Kidney epithelial cell (primary cell): ENCODE measurements at places on chromosomes 11 and 22. TPM values are rescaled to one million over a fixed set of nuclear protein-coding genes. Genes with fewer than 3 reads are reported as not detected.

- no peak for DNase-seq
Measured at GRCh38 chr22:30201945-30202344, 44.6 kb downstream of the LIF start.

DNA sequence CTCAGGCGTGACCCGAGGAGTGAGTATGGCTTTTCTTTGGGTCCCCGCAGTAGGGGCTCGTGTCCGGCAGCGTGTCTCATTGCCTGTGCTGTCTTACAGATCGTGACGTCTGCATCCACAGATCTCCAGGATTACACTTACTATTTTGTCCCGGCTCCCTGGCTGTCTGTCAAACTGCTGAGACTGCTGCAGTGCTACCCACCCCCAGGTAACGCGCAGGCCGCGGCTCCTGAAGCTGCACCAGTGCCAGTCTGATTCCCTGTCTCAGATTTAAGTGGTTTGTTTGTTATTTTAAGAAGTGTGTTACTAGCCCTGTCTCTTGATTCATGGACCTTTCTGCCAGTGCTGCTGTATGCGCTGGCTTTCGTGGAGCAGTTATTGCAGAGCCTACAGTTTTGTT, 52.0 kb downstream of the MUC6 start:
- no peak for DNase-seq

DNA sequence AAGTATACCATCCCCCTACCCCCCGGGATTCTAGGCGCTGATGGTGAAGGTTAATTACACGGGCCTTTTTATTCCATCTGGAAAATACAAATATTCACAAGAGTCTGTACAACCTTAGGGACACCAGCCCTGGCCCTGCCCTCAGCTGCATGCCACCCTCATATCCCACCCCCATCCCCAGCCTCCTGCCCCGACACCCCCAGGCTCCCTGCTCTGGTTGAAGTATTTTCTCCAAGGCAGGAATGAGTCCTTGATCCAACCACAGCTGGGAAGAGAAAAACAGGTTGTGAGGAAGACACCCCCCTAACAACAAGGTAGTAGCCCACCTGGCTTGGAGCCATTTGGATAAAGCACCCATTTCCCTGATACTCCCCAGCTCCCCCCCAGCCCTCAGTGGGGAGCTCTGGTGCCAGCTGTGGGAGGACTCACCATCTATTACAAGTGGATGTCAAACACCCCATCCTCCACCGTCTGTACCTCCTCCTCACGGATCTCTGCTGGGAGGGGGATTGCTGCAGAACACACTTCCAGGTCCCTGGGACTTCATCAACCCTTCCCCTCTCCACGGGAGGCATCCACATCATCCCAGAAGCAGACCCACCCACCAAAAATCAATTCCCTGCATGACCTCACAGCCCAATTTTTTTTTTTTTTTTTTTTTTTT, 4.0 kb upstream of the NRXN2 start:
- no peak for DNase-seq

GRCh38 chr11:79507706-79508105, 66.9 kb upstream of the TENM4 start:
- no peak for DNase-seq

DNA sequence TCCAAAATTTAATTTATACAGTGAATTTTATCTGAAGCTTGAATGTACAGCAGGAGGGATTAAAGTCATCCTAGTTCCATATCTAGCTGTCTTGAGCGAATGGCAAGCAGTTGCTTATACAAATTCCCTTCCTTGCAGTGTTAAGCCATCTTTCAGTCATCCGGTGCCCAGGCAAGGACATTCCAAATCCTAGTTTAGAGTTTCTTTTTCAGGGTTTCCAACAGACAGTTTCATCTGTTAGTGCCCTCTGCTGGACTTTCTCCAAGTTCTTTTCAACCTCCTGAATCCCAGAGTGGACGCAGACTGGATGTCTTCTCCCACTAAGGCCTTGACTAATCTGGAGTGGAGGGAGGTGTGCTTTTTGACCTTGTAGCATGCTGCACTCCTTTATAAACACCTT, 45.4 kb downstream of the GRAMD1B start:
- DNase-seq = no peak

GRCh38 chr22:22888571-22889353, 1.1 kb downstream of the IGLL5 start:
- DNase-seq = no peak

- DNase-seq = no peak
Measured at GRCh38 chr11:11397036-11397415, 44.0 kb upstream of the CSNK2A3 start.

DNA sequence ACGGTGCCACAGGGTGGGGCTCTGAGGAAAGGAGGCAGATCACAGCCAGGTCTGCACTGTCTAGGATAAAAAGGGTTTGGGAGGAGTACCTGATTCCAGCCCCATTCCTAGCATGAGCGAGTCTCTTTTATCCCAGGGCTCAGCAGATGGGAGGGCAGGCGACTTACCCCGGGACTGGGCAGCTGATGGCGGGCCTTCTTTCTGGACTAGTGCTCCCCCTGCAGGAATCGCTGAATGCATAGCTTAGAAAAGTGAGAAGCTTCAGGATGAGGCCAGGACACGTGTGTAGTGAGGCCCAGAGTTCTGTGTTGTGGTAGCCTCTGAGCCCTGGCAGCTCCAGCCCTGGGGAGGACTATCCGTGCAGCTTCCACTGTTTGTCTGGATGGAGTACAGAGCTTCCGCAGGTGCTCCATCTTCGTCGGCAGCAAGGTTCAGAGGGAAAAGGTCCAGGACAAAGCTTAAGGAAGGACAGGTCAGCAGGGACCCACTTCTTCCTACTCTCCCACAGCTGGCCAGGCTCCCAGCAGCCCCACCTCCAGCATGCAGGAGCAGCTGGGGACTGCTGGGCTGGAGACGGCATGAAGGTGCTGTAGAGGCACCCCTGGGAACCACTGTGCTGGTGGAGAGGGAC, 30.4 kb downstream of the COMMD9 start:
- DNase-seq = peak; percentile 34

- no peak for DNase-seq
Measured at GRCh38 chr11:114215871-114216795, 80.1 kb upstream of the NNMT start.

- no peak for DNase-seq
Measured at GRCh38 chr11:40445391-40445790, 1014.1 kb downstream of the LRRC4C start.

- DNase-seq = no peak
Measured at GRCh38 chr11:16985297-16985696, 28.9 kb downstream of the PLEKHA7 start.

- no peak for DNase-seq
Measured at GRCh38 chr11:134383576-134384221, 28.3 kb downstream of the B3GAT1 start.

DNA sequence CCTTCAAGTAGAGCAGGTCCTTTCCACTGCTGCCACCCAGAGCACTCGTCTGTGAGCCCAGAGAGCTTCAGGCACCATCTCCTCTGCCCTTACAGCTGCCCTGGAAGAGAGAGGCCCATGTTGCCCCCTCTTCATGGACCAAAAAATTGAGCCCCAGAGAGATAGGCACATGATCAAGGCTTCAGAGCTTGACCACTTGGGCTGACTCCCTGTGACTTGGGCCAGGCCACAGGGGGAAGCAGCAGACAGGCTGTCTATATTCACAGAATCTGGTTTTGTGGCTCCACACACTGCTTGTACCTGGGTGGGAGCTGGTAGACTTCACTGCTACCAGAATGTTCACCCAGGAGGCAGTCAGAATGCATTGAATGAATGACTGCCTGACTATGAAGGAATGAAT, 58.2 kb downstream of the SMIM38 start:
- no peak for DNase-seq

DNA sequence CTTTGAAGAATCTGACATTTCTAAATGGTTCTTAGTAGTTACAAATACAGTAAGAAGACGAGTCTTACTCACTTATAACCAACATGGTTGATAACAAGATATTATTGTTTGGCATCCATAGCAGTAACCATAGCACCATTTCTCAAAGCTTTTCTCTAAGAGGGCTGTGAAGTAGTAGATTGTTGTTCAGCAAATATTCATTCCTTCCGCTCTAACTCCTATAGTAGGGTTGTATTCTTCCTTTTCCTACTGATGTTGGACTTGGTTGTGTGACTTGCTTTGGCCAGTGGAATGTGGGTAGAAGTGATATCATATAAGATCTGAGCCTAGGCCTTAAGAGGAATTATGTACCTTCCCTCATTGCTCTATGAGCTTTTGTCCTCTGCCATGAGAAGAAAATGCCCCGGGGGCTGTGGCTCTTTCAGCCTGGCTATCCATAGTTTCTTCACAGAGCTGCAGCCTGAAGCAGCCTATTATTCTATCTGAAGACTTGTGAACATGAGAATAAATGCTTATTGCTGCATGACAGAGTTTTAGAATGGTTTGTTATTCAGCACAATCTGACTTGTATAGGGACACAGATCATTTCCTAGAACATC, 28.9 kb upstream of the ZBED5 start:
- no peak for DNase-seq

GRCh38 chr22:22465782-22466181, 42.8 kb downstream of the ZNF280B start:
- no peak for DNase-seq

- DNase-seq = no peak
Measured at GRCh38 chr11:38594895-38595294, 1996.9 kb upstream of the RAG2 start.

- no peak for DNase-seq
Measured at GRCh38 chr11:17561526-17561925, 14.5 kb downstream of the OTOG start.

DNA sequence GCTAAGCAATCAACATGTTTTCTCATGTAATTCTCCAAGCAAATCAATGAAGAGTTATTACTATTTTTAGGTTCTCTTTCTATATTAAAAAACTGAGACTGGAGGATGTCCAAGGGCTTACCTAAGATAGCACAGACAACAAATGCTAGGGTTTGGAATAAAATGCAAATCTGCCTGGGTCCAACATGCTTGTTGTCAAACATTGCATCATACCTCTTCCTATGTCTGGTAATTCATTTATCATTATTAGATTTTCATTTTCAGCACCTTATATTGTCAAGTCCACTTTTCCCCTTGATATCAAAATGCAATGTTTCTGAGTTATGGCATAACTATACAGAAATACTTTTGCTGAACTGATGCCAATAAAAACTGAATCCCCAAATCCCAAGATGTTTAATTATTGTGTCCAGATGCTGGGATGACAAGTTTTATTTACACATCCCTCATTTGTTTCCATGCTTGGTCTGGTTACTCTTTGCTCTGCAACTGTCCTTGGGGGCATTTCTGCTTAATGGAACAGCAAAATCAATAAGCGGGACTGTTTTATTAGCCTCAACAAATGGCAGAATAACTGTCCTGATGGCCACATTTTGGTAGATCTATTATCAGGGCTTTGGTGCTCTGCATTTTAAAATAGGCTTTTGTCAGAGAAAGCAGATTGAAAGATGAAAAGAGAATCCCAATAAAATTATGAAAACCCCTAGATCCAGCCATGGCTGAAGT, 86.0 kb downstream of the C11orf87 start:
- no peak for DNase-seq

DNA sequence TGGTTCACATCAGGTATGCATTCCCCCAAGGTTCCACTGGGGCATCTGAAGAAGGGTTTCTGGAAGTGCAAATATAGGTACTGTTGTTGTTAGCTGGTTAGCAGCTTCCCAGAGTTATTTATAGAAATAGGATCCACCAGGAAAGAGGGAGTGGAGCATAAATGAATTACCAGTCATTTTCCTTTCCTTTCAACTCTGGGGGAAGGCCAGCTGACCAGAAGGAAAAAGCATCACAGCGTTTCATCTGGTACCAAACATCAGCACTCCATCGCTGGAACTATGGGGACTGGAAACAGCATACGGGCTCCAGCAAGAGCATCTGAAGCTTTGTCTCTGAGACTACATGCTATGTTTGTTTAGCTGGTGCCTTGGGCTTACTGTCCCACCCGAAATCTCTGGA, 378.2 kb upstream of the NARS2 start:
- DNase-seq = no peak

GRCh38 chr11:24932110-24933000, 435.5 kb downstream of the LUZP2 start:
- DNase-seq = no peak

GRCh38 chr11:93570759-93571413, 27.7 kb upstream of the SMCO4 start:
- DNase-seq = peak; percentile 34

DNA sequence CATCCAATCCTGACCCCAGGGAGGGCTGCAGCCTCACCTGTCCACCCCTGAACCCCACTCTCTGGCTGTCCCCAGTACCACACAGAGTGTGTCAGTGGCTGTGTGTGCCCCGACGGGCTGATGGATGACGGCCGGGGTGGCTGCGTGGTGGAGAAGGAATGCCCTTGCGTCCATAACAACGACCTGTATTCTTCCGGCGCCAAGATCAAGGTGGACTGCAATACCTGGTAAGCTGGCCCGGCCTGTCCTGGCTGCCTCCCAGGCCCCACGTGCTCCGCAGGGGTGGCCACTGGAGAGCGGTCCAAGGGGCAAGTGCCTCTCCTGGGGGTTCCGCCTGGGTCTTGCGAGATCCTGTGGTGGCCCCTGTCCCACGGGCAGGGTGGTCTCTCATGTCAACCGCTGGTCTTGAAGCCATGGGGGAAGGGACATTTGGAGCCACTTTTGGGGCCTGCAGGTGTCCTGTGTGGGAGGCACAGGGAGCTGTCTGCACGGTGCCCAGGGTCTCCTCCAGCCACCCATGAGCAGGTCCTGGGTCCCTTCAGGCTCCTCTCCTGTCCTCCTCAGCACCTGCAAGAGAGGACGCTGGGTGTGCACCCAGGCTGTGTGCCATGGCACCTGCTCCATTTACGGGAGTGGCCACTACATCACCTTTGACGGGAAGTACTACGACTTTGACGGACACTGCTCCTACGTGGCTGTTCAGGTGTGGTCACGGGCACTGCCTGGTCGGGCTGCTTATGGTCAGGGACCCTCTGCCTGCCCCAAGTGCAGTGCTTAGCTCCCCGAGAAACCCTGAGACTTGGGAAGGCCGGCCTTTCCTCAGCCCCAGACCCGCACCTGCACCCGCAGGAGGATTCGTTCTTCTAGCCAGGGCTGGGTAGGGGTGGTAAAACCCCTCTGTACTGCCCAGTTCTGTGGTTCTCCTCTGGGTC, 11.8 kb downstream of the MUC2 start:
- no peak for DNase-seq

DNA sequence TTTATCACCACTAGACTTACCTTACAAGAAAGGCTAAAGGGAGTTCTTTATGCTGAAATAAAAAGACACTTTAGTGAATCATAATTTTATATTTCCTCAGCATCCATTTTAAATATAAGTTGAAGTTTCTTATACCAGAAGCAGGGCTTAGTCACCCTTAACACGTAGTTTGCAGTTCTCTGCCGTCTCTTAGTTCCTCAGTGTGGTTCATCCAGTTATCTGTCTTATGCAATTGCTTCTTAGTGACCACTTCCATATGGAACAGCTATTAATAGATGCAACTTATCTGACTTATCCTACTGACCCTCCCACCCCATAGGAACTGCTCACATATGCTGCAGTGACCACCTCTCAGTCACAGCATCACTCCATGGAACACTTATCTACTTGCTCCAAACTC, 11.7 kb upstream of the SLC36A4 start:
- no peak for DNase-seq

- no peak for DNase-seq
Measured at GRCh38 chr22:26620197-26620596, 1.6 kb upstream of the CRYBA4 start.

Gene MYO7A
- total RNA-seq = 0.17 and 0.89 TPM in 2 replicates

Gene OR5D18
- not detected in 2 replicates for total RNA-seq

Gene SAA4
- total RNA-seq = 1.3 TPM in 1 of 2 replicates, not detected in the other

Gene OR52N4
- total RNA-seq = not detected in 2 replicates

Gene ASPHD2
- total RNA-seq = 10.6 and 16.3 TPM in 2 replicates

Gene PHOX2A
- total RNA-seq = not detected in 2 replicates

Gene MUC15
- 0.07 TPM in 1 of 2 replicates, not detected in the other for total RNA-seq

Gene VPREB3
- not detected in 2 replicates for total RNA-seq

Gene FOSL1
- 44.2 and 46.5 TPM in 2 replicates for total RNA-seq

Gene CASTOR1
- total RNA-seq = 10.5 and 18.7 TPM in 2 replicates

Gene MAML2
- 12.3 and 16.2 TPM in 2 replicates for total RNA-seq

Gene KRTAP5-11
- not detected in 2 replicates for total RNA-seq
